ENCODE measurements at places on chromosomes 6 and 20.

DNA sequence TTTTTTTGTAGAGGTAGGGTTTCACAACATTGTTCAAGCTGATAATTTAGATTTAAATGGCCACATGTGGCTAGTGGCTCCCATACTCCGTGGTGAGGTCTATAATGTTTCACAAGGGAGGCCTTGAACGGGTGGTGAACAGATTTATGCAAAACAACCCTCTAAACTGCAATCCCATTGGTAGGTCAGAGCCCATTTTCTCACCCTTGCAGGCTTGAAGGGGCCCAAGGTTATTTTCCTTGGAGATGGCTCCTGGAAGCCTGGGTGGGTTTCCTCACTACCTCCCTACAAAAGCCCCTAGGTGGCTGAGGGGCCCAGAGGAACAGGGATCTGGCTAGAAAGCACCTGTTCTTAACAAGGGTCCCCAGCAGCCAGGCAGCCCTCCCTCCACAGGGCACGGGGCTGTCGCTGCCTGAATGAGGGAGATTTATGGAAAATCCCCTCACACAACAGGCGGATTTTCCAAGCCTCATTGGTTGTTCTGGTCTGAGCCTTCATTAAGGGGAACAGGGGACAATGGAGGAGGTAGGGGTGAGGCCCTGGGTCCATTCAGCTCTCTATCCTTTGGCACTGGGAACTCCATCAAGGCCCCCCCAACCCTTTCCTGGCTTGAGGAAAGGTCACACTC lies 64.6 kb downstream of the VEGFA start:
- DNase-seq: no peak

DNA sequence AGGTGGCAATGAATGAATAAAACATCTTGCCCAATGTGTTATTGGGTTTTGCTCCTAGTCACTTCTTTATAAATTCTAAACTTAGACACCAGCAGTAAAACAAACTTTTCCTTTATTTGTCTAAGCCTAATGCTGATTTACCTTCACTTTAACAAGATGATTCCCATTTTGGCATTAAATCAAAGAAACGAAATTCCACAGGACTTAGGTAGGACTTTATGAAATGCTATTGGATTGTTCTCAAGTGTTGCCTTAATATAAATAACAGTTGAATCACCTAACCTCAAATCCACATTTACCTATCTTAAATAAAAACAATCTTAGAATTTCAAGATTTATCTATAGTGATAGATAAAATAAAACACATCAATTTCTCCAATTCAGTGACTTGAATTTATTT lies 831.8 kb downstream of the EPHA7 start:
- DNase-seq: no peak

- DNase-seq: no peak
These were observed 9.9 kb downstream of the OR2B6 start for GRCh38 chr6:27966816-27967426.

GRCh38 chr6:56593801-56594318 lies 48.8 kb downstream of the DST start:
- peak; percentile 33 for DNase-seq

DNA sequence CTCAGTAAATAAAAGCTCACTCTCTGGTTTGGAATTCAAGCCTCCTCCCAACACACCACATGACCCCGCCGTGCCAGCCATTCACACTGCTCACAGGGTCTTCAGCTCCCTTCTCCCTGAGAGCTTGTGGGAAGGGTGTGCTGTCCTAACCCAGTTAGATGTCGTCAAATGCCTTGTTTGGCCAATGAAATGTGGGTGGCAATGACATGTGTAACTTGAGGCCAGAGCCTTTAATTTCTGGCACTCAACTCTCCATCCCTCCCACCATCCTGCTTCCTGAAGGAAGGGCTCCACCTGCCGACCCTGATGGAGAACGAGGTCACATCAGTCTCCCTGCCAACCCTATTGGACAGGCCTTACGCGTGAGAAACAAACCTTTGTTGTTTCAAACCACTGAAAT lies 224.5 kb upstream of the AGPAT4 start:
- no peak for DNase-seq

DNA sequence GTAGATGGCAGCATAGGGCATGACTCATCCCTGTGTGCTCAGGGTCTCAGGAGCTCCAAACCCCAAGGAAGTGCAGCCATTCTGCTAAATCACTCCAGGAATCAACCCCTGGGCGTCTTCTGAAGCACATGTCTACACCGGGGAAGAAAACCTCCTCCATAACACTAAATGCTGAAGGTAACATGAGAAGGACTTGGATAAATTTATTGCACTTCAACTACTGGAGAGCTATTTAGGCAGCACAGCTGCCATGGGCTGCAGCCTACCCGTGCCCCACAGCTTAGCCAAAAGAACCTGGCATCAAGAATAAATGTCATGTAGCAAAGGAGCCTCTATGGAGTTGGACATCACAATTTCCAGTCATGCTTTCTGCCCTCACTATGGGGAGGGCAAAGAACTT lies 152.4 kb upstream of the PROKR2 start:
- no peak for DNase-seq

DNA sequence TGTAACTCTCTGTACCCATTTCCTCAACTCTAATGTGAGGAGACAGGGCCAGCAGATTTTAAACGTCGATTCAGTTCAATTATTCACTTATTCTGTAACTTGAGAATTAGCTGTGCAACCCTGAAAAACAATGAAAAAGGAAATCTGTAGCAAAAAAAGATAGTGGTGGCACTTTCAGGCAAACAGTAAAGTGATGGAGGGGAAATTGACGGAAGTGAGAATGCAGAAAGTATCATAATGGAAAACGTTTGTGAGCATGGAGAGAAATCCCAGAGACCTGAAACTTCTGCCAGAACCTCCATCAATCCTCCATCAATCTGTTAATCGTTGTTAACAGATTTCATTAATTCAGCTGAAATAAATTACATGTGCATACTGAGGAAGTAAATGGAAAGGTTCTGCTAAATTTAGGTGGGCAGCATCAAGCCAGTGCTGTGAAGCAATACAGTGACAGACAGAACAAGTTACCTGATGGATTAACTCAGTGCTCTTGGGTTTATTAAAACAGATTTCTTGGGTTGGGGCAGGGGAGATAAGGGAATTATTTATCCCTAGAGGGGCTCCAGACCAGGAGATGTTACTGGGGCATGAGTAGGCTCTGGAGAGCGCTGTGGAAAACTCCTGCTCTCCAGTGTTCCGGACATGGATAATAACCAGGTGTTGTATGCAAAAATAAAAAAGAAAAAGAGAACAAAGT lies 17.5 kb downstream of the KIZ start:
- no peak for DNase-seq

DNA sequence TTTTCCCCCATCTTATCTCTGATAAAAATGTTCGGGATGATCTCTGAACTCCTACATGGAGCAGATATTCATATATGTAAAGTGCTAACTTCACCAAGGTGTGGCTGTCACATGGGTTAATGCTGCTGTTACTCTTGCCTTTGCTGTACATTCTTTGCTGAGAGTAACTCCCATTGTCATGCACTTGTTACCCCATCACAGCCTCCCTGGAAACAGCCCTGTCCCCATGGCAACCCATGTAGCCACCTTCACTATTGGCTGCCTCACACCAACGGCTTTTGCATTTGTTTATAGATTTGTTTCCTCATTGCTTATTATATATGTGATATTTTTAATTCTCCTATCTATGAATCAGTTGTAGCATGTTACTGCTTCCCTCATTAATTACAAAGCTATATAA lies 17.3 kb upstream of the IBTK start:
- DNase-seq: no peak

DNA sequence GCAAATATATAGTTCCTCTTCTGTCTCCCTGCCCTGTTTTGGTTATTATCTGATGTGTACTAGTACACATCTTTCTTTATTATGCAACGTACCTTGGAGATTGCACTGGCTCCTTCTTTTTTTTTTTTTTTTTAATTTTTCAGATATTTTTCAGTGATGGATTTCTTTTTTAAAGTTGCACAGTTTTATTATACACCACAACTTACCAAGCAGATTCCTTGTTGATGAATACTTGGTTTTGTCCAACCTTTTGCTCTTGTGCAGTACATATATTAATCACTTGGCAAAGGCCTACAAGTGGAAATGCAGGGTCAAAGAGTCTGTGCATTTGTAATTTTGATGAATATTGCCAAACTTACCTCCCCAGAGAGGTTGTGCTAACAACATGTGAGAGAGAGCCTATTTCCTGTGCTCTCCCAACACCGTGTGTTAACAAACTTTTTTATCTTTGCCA lies 50.1 kb upstream of the RNF24 start:
- no peak for DNase-seq

DNA sequence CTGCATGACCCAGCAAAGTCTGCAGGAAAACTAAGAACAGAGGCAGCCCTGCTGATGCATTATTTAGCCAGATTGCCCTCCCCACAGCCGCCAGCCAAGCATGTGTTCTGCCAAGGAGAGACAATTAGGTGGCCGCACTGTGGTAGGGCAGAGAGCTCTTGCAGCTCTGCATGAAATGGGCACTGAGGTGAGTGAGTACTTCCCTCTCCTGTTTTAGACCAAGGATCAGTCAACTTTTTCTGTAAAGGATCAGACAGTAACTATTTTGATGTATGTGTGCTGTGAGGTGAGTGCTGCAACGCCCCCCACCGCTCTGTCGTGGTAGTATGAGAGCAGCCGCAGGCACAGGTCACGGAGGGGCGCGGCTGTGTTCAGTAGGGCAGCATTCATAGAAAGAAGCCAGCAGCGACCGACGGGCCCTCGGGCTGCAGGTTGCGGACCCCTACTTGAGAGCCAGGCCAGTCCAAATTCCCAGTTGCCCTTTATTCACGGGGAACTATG lies 23.8 kb upstream of the FAM50B start:
- DNase-seq: no peak

DNA sequence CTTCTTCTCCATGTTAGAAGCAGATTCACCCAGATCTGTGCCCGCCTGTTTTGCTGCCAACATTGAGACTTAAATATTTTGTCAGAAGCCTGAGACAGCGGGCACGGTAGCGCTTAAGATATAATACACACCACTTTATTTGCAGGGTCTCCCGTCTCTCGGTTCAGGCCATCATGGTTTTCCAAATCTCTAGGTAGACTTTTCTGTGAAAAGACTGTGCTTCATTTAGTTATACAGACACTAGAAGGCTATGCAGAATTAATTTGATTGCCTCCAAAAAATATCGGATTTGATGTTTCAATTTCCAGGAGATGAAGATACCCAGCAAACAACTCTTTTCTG lies 598 bp downstream of the TBP start:
- no peak for DNase-seq

- no peak for DNase-seq
These were observed 17.4 kb upstream of the MICB start for GRCh38 chr6:31480574-31480973.

- DNase-seq: no peak
These were observed 123.2 kb downstream of the ELOVL4 start for GRCh38 chr6:79824202-79824601.

GRCh38 chr6:75220357-75220756 lies 14.5 kb upstream of the COL12A1 start:
- no peak for DNase-seq

- DNase-seq: no peak
These were observed 19.6 kb downstream of the MBOAT1 start for GRCh38 chr6:20192625-20193024.

DNA sequence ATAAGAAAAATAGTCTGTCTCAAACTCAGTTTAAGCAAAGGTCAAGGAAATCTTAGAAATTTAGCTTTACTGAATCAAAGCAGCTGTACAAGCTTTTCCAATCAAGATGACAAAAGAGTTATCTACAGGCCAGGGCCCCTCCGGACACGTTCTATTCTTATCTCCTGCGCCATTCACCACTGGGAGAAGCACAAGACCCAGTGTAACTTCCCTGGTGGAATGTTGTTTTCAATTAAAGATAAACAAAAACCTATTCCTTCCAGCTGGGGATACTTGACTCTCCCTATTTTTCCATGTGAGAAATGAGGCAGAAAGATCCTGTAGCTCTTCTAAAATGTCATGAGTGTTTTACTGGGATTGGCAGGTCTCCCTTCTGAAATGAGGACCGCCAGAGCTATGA lies 123.3 kb downstream of the TBX18 start:
- no peak for DNase-seq

GRCh38 chr6:47396401-47397069 lies 81.1 kb upstream of the CD2AP start:
- no peak for DNase-seq

- DNase-seq: peak; percentile 88
These were observed 30.6 kb upstream of the ZNF184 start for GRCh38 chr6:27503436-27504030.

DNA sequence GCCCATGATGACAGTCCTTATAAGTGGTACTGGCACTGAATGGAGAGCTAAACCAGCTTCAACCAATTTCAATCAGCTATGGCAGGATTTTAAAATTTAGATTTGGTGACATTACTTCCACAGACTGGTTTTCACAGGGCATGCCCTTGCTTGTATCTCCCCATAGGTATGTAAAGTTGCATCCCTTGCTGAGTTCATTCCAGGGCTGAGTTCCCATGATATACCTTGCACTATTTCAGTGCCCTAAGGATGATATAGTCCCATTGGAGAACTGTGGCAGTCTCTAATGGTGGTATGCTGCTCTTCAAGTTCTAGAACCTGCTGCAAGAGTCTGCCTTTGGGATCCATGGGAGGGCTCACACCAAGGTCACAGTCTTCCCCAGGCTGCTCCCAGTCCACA lies 232.7 kb upstream of the MOCS1 start:
- no peak for DNase-seq

DNA sequence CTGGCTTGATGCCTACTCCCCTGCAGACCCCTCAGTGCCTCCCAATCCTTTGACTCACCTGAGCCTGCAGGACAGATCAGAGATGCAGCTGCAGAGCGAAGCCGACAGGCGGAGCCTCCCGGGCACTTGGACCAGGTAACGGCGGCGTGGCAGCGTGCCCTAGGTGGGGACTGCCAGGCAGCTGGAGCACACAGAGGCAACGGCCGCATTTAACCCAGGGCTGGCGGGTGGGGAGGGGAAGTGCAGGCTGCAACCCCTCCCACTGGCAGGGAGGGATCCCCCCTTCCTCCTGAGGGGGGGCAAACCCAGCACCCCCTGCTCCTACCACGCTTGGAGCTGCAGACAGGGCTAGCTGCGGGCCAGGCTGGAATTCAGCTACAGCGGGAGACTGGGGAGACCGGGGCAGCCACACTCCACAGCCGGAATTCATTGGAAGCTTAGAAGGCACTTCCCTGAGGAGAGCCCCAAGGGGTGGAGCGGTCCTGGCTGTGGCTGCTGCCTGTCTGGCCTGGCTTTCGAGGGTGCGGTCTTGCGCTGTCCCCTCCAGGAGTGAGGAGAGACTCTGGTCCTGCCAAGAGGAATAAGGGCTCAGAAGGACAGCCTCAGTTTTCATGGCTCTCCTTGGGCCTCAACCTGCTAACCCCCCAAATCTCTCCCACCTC lies at the start of gene MATN4:
MATN4 (minus strand) TSS at position 183 of the 662 bp plus-strand sequence. CDS start 2,717 bp downstream, outside the sequence.
- no peak for DNase-seq

GRCh38 chr20:50399555-50399916 lies 110.6 kb upstream of the PTPN1 start:
- no peak for DNase-seq

DNA sequence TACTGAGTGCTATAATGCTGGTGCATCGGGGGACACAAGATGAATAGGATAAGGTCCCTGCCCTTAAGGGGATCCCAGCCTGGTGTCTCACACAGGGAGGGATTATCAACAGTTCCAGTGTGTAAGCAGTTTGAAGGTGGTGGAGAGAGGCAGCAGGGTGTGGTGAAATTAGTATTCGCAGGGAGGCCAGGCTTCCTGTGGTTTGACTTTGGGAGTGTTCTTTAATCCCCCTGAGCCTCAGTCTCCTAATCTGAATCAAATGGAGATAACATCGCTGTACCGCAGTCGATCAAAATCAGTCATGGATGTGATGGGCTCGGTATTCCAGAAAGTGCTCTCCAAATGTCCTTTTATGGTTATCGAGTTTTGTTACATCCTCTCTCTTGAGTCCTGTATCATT lies 288.1 kb upstream of the SUPT3H start:
- no peak for DNase-seq
